Hematopoietic multipotent progenitor cell treated with erythropoietin and hydrocortisone succinate and interleukin-3 and kit ligand, for 15 days (in vitro differentiated cells): ENCODE measurements at places on chromosomes 6 and 20.

GRCh38 chr20:45592574-45593189, 13.6 kb upstream of the WFDC8 start:
- DNase-seq, result peak; percentile 16

DNA sequence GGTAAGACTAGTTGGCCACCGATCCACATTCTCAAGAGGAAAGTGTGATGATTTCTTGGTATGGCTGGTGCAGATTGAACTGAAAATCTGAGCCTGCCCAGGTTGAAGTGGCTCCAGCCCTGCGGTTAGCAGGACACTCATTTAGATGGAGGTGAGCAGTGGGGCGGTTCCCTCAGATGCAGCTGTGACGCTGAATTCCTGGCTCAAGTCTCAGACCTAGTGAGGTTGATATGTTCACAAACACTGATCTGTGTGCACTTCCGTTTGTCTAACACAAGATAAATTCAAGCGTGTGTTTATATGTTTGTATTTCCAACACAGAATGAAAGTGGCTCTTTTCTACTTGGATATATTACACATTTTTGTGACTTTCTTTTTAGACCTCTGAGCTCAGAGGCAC, 83.4 kb upstream of the FRMD1 start:
- no peak for DNase-seq

GRCh38 chr20:13396022-13396421, 174.9 kb downstream of the ISM1 start:
- no peak for DNase-seq

DNA sequence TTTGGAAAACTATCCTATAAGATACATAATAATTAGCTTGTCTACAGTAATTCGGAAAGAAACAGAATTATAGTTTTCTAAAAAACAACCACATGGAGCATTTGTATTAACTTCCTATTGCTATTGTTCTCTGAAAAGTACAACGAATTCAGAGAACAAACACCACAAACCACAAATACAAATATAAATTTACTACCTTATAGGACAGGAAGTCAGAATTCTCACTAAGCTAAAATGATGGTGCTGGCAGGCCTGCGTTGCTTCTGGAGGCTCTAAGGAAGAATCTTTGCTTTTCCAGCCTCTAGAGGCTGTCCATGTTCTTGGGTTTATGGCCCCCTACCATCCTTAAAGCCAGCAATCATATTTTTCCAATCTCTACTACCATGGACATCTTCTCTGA, 173.6 kb upstream of the TCF21 start:
- no peak for DNase-seq

GRCh38 chr6:128487746-128488145, 32.7 kb downstream of the PTPRK start:
- DNase-seq, result no peak

DNA sequence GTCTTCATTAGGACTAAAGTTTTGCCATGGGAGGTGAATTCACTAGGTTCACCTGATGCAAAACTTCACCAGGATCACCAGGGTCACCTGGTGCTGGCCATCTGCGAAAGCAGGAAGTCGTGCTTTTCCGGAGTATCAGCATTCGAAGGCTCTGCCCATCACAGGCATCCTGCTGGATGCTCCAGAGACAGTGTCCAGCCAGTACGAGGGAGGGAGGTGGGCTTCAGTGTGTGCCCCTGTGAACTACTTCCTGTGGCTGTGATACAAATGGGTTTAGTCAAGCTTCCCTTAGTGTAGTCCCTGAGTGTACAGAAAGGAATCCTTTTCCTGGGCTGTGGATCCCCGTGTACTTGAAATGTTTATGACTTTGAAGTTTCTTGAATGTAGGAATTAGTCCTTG, 3.4 kb upstream of the RPS6KA2 start:
- DNase-seq, result no peak

- no peak for DNase-seq
Observed at GRCh38 chr6:52937908-52938307, 28.4 kb upstream of the GSTA3 start.

DNA sequence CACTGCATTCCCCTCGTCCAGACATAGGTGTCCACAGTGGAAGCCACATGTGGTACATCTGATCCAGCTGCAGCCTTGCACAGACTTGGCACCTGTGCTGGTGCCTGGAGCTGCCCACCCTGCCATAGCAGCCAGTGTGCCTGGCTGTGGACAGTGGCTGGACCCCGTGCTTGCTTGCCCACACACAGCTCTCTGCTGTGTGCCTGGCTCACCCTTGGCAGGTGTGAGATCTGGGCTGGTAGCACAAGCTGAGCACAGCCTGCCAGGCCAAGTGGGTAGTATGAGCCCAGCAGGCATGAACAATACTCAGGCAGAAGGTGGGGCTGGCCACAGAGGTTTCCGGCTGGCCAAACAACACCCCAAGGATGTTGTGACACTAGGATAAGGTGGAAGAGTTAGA, 614.4 kb downstream of the BCKDHB start:
- no peak for DNase-seq

DNA sequence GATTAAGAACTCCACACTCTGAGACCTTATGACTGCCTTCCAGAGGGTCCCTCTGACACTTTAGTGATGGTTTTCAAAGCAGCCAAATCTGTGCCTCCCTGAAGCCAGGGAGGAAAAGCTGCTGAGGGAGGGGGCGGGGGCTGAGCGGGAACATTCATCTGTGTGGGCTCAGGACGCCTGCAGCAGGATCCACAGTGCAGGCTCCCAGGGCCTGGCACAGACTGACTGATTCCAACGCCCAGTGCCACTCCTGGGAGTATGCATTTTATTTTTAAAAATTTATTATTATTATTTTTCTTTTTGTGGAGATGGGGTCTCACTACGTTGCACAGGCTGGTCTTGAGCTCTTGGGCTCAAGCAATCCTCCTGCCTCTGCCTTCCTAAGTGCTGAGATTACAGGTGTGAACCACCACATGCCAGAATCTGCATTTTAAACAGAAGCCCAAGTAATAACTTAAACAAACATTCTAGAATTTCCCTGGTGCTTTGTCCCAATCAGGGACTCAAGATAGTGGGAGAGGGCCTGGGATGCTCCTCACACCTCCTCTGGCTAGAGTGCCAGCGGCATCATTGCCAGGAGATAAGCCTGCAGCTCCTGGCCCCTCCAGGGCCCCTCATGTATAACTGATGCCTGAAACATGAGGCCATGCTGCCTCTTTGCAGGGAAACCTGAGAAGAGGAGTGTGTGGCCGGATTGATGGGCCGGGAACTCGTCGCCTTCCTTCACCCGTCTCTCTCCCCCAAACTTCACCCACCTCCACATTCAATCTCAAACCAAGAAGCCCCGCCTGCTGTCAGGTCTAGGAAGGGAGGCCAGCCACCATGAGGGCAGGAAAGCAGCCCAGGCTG, 438 bp upstream of the TMC2 start:
- DNase-seq, result no peak

DNA sequence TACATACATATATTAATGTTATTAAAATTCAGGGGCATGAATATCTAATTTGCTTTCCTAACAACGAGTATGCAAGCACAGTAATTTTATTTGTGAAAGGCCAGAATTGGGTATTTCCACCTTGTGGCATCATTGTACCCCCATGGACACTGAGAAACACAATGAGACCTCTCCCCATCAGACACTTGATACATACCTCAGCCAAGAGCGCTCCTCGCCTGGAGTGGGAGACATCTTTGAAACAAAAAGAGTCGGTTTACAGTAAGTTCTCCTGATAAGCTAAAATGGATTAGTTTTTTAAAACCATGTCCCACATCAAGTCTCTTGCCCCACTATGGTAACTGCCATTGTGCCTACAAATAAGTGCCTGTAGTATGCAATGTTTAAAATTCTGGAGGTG, 2.1 kb downstream of the CNR1 start:
- DNase-seq, result no peak

GRCh38 chr6:99606656-99607415, at the start of gene PRDM13:
TSS of gene PRDM13 (plus strand) at chr6:99606833. CDS start at chr6:99607035, 202 bp downstream.
- DNase-seq, result no peak

DNA sequence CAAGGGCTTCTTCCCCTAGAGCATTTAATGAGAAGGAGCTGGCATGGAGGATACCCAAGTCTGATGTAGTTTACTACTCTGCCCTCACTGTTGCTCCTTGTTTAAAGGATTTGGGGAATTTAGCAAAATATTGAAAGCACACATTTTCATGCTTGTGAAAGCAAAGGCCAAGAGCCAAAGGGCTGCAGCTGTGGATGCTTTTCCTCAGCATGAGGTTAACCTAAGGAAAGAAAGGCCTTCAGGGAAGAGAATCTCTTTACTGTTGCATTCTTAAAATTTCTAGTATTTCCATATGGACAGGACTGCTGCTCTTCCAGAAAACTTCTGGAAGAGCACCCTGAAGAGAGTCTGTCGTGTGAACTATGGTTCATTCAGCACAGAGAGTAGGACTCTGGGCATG, 45.9 kb upstream of the SASH1 start:
- no peak for DNase-seq

DNA sequence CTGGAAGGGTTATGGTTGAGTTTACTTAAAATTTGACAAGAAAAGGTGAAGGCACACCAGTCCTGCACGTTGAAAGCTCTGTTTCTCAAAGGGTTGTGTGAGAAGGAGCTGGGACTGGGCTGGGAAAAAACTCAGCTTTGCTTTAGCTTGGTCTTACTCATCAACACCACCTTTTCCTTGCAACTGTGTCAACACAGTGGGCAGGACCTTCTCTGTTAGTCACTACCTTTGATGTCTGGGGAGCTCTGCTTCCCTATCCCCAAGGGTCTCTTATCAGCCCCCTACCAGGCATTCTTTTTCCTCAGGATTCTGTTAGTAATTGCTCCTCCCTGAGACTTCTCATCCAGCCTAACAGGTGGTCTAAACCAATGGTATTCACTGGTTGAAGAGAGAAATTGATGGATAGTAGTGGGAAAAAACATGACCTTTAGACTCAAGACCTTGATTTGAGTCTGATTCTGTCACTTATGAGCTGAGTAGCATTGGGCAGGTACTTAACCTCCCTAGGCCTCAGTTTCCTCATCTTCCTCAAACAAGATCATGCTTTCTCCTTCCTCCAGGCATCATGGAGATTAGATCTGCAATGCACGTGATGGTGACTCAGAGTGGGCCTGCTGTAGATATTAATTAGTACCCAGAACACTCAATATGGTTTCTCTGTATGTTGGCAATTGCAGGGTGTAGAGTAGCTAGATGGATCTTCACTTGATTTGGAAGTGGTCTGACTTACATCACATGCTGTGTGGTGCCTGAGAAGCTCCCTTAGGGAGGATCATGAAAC, 17.2 kb upstream of the FOXA2 start:
- no peak for DNase-seq

DNA sequence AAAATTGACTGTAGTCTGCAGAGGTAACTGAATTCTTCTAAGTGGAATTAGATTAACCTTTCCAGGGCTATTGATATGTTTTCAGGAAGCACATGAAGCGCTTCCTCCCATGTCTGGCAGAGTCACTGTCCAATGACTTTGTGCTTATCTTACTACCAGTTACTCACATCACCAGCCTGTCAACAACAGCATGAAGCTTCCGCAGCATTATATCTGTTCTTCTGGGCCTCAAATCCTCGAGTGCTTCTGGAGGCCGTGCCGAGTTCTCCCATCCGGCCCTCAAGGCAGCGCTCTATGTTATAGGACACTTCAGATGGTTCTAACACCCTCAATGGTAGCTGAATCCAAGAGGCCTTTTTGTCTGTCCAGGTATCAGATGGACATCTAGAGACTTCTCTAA, 33.2 kb downstream of the PSMG4 start:
- DNase-seq, result peak; percentile 38

- no peak for DNase-seq
Observed at GRCh38 chr6:54598787-54599313, 247.7 kb upstream of the FAM83B start.

GRCh38 chr6:158703111-158703836, 53.4 kb downstream of the SYTL3 start:
- DNase-seq, result no peak

DNA sequence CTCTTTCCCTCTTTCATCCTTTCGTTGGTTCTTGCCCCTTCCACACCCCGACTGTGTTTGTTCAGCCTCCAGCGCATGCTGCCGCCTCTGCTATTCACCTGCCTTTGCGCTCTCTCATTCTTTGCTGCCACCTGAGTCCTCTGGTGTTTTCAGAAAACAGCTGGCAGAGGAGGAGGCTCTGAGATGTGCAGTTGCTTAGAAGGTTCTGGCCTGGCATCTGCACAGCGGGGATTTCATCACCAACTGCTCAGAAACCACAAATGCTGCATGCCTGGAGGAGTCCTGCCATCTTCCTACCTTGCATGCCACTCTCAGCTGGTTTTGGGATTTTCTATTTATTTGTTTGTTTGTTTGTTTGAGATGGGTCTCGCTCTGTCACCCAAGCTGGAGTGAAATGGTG, 39.2 kb upstream of the CLDN20 start:
- DNase-seq, result no peak

GRCh38 chr6:40692337-40692736, 105.2 kb upstream of the LRFN2 start:
- DNase-seq, result no peak

GRCh38 chr6:166678426-166678825, 51.4 kb upstream of the RPS6KA2 start:
- no peak for DNase-seq

- DNase-seq, result no peak
Observed at GRCh38 chr6:29490055-29490454, 2.3 kb upstream of the MAS1L start.

GRCh38 chr6:83885984-83886383, 26.5 kb downstream of the CYB5R4 start:
- DNase-seq, result no peak

GRCh38 chr20:62291251-62292066, 11.3 kb upstream of the ADRM1 start:
- no peak for DNase-seq

DNA sequence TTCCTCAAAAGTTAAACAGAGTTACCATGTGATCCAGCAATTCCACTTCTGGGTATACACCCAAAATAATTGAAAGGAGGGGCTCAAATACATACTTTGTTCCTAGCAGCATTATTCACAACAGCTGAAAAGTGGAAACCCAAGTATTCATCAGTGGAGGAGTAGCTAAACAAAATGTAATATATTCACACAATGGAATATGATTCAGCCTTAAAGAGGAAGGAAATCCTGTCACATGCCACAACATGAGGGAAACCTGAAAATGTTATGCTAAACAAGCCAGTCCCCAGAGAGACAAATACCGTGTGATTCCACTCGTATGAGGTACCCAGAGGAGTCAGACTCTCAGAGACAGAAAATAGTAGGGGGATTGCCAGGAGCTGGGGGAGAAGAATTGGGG, 44.5 kb downstream of the PXDC1 start:
- no peak for DNase-seq

- DNase-seq, result no peak
Observed at GRCh38 chr20:20524756-20525155, 156.9 kb downstream of the INSM1 start.

GRCh38 chr6:10256113-10256690, 158.7 kb downstream of the TFAP2A start:
- peak; percentile 9 for DNase-seq
